ENCODE measurements at places on chromosomes 12 and 14.

- DNase-seq: no peak
Measured at GRCh38 chr12:21699851-21700250, 42.2 kb upstream of the LDHB start.

DNA sequence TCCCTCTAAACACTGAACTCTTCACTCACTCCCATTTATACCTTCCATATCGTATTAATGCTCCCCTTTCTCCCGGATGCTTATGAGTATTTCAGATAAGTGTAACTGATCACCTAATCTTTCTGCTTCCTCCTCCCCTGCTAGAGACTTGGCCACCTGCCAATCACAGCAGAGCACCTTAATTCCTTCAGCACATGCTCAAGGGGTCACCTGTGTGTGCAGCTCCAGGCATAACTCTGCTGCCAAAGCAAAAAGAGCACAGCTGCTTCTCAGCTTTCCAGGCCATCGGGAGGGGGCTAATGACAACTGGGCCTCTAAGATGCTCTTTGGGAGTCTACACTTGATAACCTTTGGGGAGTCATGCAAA lies 106.9 kb upstream of the DYRK2 start:
- no peak for DNase-seq

GRCh38 chr14:106442857-106443256 lies 916.5 kb downstream of the TMEM121 start:
- DNase-seq: no peak

DNA sequence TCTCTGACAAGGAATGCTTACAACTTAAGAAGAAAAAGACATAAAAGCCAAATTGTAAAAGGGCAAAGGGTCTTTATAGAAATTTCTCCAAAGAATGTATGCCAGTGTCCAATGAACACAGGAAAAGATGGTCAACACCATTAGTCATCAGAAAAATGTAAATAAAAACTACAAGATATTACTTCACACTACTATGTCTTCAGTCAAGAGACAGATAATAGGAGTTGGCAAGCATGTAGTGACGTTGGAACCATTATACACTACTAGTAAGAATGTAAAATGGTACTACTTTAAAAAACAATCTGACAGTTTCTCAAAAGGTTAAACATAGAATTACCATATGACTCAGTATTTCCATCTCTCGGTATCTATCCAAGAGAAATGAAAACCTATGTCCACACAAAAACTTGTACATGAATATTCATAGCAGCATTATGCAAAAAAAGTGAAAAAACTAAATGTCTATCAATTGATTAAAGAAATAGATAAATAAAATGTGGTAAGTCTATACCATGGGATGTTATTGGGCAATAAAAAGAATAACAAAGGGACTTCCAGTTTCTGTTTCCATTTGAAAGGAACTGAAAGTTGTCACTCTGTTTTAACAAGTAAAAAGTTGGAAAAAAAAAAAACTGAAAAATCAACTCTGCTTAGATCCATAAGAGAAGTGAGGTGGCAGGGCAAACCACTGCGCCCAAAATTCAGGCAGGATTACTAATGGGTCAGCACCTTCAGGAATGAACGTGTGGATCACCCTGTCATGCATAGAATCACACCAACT lies 69.8 kb downstream of the ALG10B start:
- no peak for DNase-seq

- no peak for DNase-seq
Measured at GRCh38 chr12:96167492-96167891, 26.7 kb upstream of the ELK3 start.

DNA sequence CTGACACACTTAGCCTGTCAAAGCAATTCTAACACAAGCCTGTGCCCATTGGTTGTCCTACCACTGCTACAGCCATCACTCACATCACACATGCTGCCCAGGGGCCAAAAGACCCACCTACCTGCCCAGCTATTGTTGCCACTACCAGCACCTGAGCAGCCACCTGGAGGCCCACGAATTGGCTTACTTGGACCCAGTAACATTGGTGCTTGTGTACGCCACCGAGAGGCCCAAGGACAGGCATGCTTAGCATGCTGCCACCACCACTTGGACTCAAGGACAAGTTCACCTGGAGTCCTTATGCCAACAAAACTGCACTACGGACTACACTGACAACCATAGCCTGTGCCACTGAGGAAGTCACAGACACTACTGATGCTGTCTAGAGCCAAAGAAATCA lies 221.1 kb downstream of the SLC38A4 start:
- DNase-seq: no peak

- no peak for DNase-seq
Measured at GRCh38 chr14:81533212-81533535, 479 bp downstream of the SEL1L start.

DNA sequence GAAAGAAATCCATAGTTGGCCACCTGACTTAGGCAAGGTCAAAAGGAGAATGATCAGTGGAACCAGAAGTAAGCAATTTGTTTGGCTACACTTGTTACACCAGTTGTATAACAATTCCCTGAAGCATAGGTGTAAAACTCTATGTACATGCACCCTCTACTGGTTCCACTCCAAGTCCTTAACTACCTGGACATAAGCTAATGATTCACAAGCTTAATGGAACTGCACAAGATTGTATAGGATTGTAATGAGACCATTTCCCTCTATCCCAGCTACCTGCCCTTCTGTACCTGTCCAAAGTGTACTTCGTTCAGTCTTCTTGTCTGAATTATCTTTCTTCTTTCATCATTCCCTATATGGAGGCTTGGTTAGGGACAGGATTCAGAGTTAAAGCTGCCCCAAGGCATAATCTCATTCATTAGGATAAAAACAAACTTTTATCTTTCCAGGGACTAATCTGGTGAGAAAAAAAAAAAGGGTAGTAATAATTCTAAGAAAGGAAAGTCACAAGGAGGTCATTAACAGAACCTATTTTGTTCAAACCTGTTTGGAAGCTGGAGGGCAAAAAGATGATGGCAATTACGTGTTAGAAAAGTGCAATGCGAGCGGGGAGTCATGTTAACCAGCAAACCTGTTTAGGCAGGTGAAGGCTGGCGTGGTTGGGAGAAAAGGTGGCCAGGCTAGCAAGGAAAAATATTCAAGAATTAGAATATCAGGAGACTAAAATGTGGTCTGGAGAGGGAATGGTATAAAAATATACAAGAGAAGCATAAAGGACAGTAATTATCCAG lies 2.8 kb upstream of the TMEM52B start:
- DNase-seq: no peak

- DNase-seq: no peak
Measured at GRCh38 chr12:39417916-39418315, 25.0 kb downstream of the KIF21A start.

DNA sequence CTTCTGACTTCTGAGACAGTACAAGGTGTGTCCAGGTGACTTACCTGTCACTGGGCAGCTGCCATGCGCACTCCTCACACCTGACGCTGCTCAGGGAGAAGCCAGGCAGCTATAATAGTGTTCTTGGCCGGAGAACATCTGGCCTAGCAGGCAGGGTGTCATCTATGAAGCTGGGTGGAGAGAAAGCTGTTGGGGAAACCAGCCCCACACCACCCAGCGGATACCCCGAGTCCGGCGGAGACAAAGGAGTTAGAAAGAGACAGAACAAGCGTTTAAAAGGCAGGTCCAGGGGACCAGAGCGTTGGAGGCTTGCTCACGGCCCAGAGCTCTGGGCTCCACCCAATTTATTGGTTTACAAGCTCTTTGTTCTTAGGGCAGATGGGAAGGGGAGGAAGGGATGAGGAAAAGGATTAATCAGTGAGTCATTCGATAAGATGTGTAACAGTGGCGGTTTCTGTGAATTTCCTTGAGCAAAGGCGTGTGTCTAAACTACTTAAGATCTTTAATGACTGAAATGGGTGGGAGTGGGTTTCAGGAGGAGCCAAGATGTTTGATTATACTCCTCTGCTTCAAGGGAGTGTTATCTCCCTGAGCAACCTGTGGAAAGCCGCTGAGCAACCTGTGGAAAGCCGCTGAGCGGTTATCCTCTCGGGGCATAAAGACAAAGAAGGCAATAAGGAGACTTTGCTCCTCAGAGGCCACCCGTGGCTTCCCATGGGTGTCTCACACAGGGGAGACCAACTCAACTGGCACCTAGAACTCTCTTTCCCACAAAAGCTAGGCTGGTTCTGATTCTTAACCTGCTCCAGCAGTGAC lies at the start of gene GALNT8:
Gene GALNT8 (plus strand): TSS at position 580 of the 816 bp plus-strand sequence. CDS start 278 bp downstream, outside the sequence.
- DNase-seq: no peak

DNA sequence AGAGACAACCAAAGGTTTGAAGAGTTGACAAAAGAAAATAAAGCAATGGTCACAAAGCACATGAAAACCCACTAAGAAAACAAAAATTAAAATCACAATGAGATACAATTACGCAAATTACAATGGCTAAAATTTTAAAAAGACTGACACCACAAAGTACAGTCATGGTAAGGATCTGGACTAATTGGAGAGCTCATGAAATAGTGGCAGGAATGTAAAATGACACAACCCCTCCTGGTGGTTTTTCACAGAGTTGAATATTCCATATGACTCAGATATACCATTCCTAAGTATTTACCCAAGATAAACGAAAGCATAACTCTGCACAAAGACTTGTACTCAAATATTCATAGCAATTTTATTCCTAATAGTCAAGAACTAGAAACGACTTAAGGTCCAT lies 65.9 kb downstream of the NOVA1 start:
- DNase-seq: no peak

DNA sequence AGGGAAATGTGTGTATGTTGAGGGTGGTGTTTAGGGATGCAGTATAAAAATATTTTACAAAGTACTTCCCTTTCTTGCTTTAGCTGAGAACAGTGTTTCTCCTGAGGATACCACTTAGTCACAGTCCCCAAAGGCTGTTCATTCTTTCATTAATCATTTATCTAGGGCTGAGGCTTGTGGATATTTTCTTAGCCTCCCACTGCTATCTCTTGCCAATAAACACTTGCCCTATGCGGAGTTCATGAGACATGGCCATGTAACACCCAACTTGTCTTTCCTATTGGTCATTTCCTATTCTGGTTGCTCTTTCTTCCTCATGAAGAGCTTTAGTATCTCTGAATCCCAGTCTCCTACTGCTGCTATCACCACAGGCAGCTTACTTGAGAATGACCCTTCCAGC lies 75.1 kb downstream of the ETNK1 start:
- DNase-seq: peak; percentile 36

DNA sequence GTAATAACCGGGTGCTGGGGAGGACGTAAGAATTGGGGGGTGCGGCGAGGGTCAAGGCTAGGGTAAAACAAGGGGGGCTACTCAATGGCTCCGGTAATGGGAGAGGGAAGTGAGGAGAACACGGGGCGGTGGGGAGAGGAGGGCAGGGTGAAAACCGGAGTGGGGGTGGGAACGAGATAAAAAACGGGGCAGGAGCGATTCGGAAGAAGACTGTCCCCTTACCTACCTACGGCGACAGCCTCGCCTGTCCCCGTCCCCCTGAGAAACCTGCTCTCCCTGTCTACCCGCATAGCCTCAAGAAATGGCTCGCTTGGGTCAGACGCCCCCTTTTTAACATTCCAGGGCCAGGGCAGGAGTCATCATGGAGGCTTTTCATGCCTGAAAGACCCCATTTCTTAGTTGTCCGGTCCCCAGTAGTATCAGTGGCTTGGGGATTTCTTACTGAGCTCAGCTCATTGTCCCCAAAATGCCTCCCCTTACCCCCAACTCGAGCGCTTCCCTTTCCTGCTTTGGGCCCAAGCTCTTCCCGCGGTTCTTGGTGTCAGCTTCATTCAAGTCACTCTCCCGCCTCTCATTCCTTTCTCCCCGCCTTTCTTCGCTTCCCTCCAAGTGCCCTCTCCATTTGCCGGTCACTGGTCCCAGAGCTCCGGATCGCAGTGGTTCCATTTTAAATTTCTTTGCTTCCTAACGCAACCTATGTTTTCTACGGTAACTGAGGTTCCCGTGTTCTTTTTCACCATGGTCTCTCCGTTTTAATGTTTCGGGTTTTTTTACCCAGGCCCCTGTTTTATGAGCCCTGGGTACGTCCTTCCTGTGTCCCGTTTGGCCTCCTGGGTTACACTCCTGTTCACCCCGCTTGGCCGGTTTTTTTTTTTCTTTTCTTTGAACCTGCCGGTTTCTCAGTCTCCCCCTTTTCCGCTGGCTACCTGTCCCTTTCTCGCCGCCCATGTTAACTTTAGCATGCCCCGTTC lies 1.2 kb upstream of the WSB2 start:
- peak; percentile 77 for DNase-seq

GRCh38 chr12:107402041-107403022 lies 283.3 kb upstream of the PWP1 start:
- peak; percentile 15 for DNase-seq

GRCh38 chr14:95398630-95399547 lies 79.2 kb upstream of the CLMN start:
- DNase-seq: no peak

GRCh38 chr12:127334912-127335644 lies 931.9 kb upstream of the TMEM132C start:
- DNase-seq: no peak

DNA sequence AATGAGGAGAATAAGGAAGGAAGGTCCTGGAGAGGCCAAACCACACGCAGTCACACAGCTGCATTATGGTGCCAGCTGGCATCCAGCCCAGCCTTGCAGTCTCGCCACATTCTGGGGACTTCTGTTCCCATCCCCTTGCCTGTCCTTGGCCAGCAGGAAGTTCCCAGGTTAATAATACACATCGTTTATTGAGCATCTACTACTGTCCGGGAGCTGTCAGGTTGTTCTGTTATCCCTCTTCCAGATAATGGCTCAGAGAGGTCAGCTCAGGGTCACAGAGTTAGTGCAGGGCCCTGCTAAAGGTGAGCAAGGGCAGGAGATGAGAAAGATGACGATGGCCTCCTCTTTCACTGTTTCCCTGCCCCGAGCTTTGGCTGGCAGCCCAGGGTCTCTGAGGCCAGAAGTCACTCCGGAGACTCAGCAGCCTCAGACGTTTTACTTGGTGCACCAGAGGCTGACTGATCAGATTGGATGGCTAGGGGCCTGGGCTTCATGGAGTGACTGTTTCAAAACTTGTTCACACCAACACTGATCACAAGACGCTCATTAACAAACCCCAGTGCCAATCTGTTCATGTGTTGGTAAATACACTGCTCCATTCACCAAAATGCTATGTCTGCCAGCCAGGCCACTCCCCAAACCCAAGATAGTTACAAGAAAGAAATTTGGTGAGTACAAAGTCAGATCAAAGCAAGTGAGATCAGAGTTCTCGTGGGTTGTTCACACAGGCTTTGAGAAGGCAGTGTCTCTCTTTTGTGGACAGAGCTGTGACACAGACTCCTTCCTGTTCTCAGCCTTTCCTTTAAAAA lies 79.2 kb downstream of the B4GALNT3 start:
- DNase-seq: no peak

GRCh38 chr12:14249368-14249767 lies 116.1 kb upstream of the ATF7IP start:
- no peak for DNase-seq

DNA sequence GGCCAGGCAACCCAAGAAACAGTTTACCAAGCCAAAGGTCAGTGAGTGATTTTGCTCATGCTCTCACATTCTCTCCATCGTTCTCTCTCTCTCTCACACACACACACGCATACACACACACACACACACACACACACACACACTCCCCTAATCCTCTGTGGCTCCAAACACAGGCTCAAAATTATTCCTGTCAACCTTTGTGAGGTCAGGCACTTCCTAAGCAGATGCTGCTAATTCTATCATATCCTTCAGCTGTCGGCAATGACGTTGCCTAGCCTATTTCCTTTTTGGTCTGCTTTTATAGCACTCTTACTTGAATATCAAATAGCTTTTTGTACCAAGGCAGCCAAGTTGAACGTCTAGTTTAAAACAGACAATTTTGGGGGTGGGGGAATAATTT lies 98.9 kb upstream of the EGLN3 start:
- no peak for DNase-seq

GRCh38 chr12:24695657-24696329 lies 253.1 kb downstream of the BCAT1 start:
- DNase-seq: no peak

- DNase-seq: no peak
Measured at GRCh38 chr12:28975564-28976340, 173.3 kb upstream of the FAR2 start.
